Erythroblast (primary cell): ENCODE measurements at places on chromosomes 7 and 10.

GRCh38 chr7:114478384-114478783 lies 63.8 kb downstream of the FOXP2 start:
- DNase-seq = no peak

- DNase-seq = no peak
Measured at GRCh38 chr7:16270844-16271243, 150.5 kb downstream of the CRPPA start.

GRCh38 chr10:6411436-6411835 lies 168.6 kb downstream of the PRKCQ start:
- no peak for DNase-seq

DNA sequence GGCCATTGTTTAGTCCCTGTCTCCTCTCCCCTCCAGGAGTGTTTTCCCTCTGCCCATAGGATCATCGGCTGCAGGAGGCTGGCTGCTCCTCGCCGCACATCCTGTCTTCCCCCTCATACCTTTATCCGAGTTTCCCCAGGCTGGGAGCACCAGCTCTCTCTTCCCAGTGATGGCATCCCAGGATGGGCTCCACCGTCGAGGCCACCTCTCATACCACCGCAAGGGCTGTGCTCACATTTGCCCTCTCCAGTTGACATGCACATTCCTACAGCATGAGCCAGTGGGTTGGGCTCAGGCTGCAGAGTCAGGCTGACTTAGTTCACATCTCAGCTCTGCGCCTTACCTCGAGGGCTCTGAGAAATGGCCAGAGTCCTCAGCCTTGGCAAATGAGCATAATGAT lies 12.1 kb downstream of the HKDC1 start:
- no peak for DNase-seq

DNA sequence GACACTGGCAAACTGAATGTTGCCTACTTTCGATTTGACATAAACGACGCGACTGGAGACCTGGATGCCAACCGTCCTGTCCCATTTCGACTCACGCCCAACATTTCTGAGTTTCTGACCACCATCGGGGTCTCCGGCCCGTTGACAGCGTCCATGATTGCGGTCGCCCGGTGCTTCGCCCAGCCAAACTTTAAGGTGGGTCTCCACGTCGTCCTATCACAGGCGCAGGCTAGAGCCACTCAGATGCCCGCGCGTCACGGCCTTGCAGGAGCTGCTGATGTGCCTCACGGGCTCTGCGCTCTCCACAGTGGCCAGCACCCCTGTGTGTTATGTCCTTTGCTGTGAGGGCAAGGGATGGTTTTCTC lies 132.6 kb downstream of the SMURF1 start:
- no peak for DNase-seq

- DNase-seq = no peak
Measured at GRCh38 chr10:34348917-34349485, 466.1 kb downstream of the PARD3 start.

- DNase-seq = no peak
Measured at GRCh38 chr10:24118246-24118645, 90.7 kb upstream of the KIAA1217 start.

DNA sequence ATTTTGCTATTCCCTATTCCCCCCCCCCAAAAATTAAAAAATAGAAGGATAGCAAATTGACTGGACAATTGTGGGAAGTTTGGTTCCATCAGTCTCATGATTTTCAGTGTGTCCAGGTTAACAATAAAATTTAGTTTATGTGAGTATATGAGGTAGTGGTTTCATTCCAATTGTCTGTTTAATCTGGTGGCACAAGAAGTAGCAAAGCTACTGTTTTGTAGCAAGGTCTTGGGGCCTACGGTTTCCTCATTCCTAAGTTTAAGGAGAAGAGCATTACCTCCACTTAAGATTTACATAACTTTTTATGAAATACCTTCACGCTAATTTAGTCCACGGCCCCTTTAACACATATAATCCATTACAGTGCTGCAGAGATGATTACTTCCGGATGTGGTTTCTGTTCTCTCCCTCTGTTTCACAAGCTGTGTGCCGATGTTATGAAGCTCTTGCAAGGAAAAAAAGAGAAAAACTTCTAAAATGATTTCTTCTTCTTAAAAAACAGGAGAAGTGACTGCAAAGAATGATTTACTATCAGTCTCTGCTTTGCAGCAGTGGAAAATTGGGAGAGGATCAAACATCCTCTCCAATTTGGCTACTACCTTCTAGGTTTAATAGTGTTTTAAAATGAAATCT lies 32.7 kb upstream of the NPVF start:
- DNase-seq = no peak

DNA sequence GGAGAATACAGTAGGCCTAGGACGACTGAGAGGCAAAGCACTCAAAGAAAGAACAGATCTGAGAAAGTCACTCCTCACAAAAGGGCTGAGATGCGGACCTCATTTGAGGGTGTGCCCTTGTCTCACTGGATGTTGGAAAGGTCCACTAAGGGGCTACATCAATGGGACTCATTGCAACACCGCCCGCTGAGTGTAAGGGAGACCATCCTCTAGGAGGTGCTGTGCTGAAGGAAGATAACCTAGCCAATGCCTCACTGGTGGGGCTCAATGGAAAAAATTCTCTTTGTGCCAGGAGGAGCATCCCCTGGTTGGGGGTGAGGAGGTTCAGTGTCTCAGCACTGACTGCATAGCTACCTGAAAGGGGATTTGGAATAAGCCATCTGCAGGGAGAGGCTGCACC lies 758.7 kb upstream of the CELF2 start:
- no peak for DNase-seq

- no peak for DNase-seq
Measured at GRCh38 chr10:88764110-88764509, 4.3 kb downstream of the LIPN start.

GRCh38 chr10:132102717-132103110 lies 37.0 kb downstream of the JAKMIP3 start:
- no peak for DNase-seq

DNA sequence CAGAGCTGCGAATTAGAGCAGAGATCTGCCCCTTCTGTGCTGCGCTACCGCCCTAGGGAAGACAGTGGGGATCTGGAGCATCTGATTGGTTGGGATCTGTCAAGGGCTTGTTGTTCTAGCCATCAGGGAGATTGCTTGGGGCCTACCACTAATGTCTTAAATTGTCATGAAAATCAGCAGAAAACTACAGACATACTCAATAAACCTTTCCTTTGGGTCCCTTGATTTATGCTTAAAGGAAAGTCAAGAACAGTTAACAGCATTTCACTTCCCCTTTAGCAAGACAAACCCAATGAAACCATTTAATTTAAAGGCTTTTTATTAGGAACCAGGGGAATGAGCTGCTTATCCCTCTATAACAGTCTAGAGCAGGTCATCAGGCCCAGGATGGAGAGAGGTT lies 10.0 kb downstream of the SLC25A28 start:
- no peak for DNase-seq

DNA sequence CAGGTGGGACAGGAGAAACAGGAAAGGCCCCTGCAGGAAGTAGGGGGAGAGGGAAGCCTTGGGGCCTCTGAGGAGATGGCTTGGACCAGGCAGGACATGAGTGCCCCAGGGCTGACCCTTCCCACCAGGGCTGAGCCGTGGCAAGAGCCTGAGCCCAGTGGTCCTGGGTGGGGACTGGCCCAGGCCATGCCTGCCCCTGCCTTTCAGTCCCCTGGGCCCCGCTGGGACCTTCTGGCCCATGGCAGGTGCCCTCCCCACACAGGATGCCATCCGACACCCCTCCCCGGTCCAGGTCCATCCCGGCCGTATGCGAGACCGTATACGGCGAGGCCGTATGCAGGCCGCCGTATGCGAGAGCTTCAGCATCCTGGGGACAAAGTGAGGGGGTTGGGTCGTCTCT lies 2.0 kb downstream of the GRIFIN start:
- no peak for DNase-seq

GRCh38 chr10:118851062-118852035 lies 96.6 kb upstream of the CACUL1 start:
- DNase-seq = no peak

DNA sequence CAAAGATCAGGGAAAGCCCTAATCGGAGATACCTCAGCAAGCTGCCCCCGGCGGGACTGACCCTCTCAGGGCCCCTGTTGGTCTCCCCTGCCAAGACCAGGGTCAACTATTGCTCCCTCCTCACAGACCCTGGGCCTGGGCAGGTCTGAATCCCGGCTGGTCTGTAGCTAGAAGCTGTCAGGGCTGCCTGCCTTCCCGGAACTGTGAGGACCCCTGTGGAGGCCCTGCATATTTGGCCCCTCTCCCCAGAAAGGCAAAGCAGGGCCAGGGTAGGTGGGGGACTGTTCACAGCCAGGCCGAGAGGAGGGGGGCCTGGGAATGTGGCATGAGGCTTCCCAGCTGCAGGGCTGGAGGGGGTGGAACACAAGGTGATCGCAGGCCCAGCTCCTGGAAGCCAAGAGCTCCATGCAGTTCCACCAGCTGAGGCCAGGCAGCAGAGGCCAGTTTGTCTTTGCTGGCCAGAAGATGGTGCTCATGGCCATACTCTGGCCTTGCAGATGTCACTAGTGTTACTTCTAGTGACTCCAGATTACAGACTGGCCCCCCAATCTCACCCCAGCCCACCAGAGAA lies 24.1 kb downstream of the TBATA start:
- no peak for DNase-seq

- DNase-seq = no peak
Measured at GRCh38 chr10:52245547-52245946, 68.5 kb upstream of the DKK1 start.

GRCh38 chr7:23357190-23358093 lies 58.3 kb downstream of the MALSU1 start:
- DNase-seq = peak; percentile 54

DNA sequence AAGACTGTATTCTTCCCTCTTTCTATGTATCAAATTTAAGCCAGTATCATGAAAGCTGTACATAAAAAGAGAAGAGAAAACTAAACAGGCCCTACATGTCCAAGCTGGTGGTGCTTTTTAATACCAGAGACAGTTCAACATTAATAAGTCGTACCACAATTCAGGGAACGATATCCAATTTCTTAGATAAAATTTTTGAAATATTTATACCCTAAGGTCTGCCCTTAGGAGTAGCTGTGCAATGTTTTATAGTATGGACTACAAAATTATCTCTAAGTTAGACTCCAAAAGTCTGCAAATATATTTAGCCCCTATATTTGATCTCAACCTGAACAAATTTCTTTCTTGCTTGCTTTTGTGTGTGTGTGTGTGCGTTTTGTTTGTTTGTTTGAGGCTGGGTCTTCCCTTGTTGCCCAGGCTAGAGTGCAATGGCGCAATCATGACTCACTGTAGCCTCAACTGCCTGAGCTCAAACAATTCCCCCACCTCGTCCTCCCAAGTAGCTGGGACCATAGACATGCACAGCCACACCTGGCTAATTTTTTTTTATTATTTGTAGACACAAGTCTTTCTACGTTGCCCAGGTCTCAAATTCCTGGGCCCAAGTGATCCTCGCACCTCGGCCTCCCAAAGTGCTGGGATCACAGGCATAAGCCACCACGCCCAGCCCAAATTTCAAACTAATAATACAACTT lies 13.2 kb downstream of the ARHGAP19 start:
- no peak for DNase-seq

GRCh38 chr10:17386616-17387075 lies 67.7 kb downstream of the ST8SIA6 start:
- DNase-seq = peak; percentile 16

DNA sequence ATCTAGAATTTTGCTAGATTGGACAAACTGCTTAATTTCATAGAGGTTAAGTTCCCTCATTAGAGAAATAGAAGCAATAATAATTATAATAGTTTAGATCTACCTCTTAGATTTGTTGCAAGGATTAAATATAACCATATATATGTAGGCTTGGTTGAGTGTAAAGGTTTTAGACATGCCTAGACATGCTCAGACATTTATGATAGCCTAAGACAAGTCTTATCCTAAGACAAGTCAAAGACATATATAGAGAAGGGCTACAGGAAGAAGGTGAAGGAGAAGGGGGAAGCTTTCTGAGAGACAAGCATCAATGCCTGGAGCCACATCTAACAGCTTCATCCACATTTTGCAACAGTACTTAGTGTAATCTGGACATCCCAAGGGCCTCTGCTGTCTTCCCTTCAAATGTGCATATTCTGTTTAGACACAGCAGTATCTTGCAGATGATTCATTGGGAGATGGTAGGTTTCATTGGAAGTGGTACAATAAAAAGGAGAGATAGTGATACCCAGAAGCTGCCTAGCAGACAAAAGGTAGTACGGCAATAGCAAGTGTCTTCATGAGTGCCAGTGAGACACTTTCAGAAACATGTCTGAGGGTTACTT lies 146.5 kb downstream of the HGF start:
- no peak for DNase-seq

DNA sequence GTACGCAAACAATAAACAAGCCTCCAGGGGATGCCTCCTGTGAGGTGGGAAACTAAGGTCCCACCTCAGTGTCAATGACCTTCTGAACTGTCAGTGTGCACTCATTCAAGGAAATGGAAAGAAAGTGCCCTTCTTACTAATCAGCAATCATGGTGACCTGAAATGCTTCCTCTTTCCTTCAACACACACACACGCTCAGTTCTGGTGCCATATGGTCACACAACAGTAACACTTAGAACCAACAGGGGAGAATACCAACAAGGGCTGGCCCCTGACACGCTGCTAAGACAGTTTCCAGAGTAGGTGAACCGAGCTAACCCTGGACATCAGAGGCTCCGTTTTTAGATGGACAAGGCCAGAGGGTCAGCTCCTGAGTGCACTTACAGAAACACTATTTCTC lies 42.1 kb upstream of the EFCAB10 start:
- no peak for DNase-seq

- DNase-seq = no peak
Measured at GRCh38 chr7:39300276-39300675, 265.9 kb upstream of the YAE1 start.

DNA sequence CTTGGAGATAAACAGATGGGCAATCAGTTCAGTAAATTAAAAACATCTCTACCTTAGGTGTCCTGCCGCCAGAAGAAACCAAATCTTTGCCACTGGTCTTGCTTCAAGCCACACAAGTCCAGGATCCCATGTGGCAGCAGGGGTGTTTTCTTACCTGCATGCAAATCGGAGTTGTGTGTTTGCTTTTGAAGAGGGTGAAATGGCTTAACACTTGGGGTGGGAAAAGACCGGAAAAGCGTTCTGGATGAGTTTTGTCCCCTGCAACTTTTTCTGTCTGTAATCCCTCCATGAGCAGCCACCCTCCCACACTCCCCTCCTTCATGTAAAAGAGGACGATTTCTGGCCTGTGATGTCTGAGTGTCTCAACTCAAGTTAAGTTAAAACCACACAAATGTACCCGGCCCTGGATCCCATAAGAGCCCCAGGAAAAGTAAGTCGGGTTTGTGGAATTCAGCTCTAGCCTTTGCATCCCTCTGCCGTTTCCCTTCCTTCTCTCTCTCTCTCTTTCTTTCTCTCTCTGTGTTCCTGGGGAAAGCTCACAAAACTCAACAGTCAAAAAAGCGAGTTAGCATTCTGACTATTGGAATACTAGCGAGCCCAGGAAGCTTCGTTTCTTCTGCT lies 178.5 kb downstream of the TCF7L2 start:
- no peak for DNase-seq
